ENCODE measurements at places on chromosomes 2 and 18.

- DNase-seq, result peak; percentile 78
These were observed 48.1 kb downstream of the MERTK start for GRCh38 chr2:111946294-111947114.

GRCh38 chr18:63007231-63007630 lies 291.9 kb downstream of the PHLPP1 start:
- no peak for DNase-seq

- DNase-seq, result no peak
These were observed 217.1 kb upstream of the SLC35G4 start for GRCh38 chr18:11392292-11392691.

- no peak for DNase-seq
These were observed 12.9 kb upstream of the TFPI start for GRCh38 chr2:187567126-187567525.

DNA sequence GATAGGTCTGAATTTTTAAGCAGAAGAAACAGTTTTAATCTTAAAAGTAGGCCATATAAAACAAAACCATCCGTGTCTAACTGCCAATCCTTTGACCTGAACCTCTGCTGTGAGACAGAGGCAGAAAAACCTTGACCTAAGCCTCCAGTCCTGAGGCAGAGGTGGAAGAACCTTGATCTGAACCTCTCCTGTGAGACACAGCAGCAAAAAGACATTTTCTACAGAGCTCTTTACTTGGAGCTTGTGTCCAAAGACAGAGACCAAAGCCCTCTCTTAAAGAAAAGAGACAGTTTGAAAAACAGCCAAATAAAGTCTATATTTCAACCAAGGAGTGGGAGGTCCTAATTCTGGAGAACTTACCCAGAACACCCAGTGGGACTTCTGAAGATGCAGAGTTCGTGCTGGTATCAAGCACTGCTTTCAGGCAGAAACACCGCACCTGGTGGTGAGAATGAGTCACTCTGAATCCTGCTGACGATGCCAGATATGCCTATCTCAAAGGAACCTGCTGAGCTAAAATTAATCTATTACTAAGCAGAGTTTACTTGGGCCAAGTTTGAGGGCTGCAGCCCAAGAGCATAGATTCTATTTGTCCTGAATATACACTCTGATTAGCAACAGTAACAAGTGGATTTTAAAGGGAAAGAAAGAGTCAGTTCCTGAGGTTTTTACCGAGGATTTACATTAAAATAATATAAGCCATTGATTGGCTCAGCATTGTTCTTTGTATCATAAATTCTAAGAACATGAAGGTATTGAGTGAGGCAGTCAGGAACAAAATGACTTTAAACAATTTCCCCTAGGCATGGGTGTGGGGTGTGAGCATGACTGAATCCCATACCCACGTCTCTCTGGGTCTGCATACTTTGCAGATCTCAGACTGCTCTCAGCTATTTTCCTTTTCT lies 806.4 kb downstream of the TRIB2 start:
- DNase-seq, result no peak

Measured in upper lobe of right lung (tissue), 1 donor.